ENCODE measurements at places on chromosomes 13 and 19.

DNA sequence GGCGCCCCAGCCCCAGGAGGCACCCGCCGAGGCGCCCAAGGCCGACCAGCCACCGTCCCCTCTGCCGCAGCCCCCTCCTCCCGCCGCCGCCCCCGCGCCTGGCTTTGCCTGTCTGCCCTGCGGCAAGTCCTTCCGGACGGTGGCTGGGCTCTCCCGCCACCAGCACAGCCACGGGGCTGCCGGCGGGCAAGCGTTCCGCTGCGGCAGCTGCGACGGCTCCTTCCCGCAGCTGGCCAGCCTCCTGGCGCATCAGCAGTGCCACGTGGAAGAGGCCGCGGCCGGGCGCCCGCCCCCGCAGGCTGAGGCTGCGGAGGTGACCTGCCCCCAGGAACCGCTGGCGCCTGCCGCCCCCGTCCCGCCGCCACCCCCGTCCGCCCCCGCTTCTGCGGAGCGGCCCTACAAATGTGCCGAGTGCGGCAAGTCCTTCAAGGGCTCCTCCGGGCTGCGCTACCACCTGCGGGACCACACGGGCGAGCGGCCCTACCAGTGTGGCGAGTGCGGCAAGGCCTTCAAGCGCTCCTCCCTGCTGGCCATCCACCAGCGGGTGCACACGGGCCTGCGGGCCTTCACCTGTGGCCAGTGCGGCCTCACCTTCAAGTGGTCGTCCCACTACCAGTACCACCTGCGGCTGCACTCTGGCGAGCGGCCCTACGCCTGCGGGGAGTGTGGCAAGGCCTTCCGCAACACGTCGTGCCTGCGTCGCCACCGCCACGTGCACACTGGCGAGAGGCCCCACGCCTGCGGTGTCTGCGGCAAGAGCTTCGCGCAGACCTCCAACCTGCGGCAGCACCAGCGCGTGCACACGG is 2.6 kb upstream of the NAT14 start:
- DNase-seq: no peak

DNA sequence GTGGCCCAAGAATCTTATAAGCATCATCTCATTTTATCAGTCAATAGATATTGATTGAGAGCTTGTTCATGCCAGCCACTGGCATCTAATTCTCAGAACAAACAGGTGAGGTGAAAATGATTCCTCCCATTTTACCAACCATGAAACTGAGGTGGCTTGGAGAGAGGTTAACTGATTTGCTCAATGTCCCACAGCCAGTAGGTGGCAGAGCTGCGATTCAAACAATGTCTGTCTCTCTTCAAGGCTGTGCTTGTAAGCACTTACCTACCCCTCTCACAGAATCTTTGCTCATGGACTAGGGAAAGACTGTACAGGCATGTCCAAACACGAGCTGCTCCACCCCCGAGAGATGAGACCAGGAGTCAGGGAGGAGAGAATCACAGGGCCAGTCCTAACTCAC is 21.5 kb upstream of the GSX1 start:
- no peak for DNase-seq

- peak; percentile 20 for DNase-seq
Observed at GRCh38 chr19:45075301-45076028, 813 bp downstream of the ZNF296 start.

GRCh38 chr13:111900390-111901131 is 166.4 kb upstream of the SOX1 start:
- DNase-seq: no peak

DNA sequence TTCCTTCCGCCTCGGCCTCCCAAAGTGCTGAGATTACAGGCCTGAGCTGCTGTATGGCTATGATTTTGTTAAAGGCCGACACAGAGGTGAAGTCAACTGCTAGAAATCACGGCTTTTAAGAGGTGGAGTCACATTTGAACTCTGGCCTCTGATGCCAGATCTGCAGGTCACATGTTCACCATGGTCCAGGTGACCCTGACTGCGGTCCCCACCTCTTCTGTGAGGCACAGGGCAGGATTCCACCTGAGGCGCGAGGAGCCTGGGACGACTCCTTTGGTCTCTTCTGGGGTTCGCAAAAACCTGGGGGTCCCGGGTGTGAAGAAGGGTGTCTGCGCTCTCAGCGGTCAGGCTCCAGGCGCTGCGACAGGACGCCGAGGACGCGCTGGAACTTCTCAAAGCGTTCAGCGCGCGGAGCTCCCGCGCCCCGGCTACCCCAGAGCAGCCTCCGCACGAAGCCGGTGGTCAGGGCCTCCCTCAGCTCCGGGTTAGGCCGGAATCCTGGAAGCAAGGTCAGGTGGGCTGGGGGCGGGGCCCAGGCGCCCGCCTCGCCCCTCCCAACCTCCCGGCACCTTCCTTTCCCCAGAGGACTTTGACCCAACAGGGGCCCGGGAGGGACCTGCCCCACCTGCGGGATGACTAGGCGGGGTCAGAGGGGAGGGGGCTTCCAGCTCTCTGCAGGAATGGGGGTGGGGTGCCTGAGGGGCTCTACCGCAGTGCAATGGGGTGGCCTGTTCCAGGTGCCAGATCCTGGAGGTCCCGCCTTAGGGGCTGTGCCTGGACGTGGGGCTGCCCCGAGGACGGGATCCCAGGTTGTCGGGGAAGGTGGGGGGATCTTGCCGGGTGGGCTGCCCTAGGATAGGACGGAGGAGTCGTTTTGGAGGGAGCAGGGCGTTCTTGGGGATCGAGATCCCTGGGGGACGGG is 13.0 kb downstream of the TRIP10 start:
- DNase-seq: no peak

DNA sequence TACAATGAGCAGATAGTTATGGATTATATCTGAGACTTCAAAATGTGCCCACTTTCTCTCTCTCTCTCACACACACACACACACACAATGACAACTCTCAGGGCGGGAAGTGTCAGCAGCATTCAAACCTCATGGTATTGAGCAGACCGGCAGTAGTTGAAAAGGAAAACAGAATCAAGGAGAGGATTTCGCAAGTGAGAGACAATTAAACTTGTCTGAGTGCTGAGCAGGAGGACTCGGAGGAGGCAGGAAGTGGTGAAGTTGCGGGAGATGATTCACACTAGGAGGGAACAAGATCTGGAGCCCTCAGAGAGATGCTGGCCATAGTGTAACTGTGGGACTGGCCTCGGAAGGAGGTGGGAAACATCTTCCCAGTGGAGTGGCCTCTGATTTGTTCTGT is 353.1 kb downstream of the EFNB2 start:
- no peak for DNase-seq

DNA sequence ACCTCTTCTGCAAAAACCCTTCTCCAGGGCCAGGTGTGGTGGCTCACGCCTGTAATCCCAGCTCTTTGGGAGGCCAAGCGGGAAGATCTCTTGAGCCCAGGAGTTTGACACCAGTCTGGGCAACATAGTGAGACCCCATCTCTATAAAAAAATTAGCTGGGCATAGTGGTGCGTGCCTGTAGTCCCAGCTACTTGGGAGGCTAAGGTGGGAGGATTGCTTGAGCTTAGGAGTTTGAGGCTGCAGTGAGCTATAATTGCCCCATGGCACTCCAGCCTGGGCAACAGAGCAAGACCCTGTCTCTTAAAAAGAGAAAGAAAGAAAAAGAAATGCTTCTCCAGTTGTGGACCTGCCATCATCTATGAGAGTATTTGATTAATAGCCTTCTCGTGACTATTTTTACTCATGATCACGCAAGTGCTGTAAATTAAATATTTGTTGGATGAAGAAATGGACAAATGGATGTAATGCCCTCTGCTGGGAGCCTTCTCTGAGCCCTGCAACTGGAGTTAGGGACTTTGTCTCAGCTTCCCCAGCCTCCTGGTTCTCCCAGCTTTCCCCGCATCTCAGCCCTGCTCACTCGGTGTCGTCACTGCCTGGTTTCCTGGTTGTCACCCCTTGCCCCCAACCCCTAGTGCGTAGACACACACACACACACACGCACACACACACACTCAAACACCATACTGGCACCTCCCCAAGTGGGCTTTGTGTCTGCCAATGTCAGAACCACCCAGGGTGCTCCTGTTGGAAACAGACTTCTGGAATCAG is 12.2 kb downstream of the WIZ start:
- no peak for DNase-seq

- no peak for DNase-seq
Observed at GRCh38 chr13:46621133-46621532, 68.2 kb downstream of the LRCH1 start.
